NB4 (cell line): ENCODE measurements at places on chromosomes 4 and X.

- no peak for DNase-seq
These were observed 184.7 kb downstream of the KCNIP4 start for GRCh38 chr4:21763855-21764254.

DNA sequence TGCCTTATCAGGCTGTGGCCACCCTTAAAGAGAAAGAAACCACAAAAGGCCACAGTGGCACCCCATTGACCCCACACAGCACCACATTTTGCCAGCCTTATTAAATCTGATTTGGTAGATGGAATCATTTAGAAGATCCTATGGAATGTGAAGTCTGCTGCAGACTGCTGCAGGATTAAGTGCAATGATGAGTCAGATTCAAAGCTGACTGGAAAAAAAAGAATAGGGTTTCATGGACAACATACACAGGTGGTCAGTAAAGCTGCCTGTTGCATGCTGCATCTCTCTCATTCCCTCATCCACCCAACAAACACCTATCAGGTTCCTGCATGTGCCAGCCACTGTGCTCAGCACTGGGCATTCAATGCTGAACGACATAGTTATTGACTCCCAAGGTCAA is 56.6 kb downstream of the CHST7 start:
- DNase-seq: no peak

DNA sequence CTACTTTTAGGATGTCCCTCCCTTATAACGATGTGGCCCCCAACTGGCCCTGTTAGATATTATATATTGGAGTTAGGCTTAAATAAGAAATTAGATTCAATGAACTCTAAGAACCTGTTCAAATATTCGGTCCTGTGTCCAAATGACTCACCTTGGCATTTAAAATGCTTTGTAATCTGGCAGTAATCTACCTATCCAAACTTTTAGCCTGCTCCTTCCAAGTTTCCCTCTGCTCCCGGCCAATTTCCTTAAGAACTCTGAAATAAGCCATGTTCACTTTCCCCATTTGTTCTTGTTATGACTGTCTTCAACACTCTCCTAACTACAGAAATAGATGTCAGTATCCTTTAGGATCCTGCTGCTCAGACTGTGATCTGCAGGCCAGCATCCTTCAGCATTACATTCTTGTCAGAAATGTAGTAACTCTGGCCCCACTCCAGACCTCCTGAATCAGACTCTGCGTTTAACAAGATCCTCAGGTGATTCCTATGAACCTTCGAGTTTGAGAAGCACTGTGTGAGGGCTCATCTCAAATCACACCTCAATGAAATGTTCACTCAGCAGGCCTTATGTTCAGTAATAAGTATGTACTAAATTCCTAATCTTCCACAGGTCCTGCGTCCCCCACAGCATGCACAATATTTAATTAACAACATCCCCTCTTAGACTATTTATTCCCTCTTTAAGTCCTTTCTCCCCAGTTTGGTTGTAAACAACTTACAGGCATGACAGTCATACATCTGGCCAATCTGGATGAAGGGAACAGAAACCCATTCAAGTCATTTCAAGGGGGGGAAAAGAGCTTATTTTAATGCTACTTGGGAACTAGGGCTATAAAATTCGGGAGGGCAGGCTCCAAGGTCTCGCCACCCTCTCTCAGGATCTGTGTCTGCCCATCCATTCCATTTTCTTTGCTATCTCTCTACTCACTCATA is 3.0 kb downstream of the ATP8A1 start:
- no peak for DNase-seq

GRCh38 chr4:185966997-185967775 is 101.8 kb upstream of the TLR3 start:
- no peak for DNase-seq

DNA sequence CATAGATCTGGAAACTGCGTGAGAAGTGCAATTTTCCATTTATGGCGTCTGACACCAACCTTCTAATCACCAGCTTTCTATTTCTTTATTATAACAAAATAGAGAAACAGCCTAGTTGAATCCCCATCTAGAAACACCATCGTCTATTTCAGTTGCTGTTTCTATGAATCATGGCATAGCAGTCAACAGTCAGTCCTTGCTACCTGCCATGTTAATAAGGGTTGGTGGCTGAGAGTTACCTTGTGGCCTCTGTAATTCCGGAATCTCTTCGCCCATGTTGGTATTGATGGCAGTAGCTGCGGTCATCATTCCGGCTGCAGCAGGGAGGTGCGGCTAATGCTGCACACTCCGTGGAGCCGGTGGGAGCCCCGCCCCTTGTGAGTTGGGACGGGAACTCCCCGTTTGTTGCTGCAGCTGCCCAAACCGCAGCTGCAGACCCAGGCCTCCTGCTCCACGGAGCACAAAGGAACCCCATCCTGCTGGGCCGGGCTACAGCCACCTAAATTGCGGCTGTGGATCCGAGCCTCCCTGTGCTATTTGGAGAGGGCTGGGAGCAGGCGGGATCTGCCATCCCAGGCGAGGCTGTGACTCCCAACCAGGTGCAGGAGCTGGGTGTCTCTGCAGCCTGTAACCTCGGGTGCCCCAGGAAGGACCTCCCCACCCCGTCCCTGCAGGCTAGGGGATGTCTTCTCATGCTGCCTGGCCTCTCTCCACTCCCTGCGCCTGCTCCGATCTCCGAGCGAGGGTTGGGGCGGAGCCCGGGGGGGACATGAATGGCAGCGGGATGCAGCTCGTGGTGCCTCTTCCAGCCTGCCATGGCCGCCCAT is 115.4 kb upstream of the STK26 start:
- no peak for DNase-seq

DNA sequence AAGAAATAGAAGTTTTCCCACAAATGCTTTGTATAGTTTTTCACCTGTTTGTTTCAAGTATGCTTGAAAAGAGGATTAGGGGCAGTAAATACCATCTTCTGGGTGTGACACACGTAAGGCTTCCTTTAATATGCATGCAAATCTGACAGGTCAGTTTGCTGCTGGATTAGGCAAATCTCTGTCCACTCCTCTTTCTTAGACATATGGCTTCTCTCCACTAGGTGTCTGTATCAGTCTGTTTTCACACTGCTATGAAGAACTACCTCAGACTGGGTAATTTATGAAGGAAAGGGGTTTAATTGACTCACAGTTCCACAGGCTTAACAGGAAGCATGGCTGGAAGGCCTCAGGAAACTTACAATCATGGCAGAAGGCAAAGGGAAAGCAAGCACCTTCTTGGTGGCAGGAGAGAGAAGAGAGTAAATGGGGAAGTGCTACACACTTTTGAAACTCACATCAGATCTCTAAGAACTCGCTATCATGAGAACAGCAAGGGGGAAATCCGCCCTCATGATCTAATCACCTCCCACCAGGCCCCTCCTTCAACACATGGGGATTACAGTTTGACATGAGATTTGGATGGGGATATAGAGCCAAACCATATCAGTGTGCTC is 66.9 kb downstream of the TAB3 start:
- DNase-seq: peak; percentile 7

DNA sequence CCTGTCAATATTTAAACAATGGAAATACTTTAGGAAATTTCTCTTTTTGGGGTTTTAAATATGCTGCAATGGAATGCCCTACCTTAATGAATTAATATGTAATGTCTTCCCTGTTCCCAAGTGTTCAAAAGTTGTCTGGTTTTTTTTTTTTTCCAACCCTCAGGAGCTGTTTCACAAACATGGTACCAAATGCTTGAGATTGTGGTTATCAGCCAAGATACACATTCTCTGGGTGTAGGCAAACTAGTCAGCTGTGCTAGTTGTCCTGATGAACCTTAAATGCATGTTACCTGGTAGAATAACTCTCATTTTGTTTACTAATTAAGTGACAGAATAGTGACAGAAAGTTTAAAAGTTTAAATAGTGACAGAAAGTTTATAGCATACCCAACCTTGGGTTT is 50.7 kb downstream of the FHL1 start:
- DNase-seq: no peak

- no peak for DNase-seq
These were observed 12.7 kb upstream of the MAEA start for GRCh38 chr4:1276984-1277383.

- DNase-seq: no peak
These were observed 79.4 kb upstream of the TTC29 start for GRCh38 chr4:147025042-147025441.

- no peak for DNase-seq
These were observed 114.2 kb downstream of the PPARGC1A start for GRCh38 chr4:23775694-23776093.

DNA sequence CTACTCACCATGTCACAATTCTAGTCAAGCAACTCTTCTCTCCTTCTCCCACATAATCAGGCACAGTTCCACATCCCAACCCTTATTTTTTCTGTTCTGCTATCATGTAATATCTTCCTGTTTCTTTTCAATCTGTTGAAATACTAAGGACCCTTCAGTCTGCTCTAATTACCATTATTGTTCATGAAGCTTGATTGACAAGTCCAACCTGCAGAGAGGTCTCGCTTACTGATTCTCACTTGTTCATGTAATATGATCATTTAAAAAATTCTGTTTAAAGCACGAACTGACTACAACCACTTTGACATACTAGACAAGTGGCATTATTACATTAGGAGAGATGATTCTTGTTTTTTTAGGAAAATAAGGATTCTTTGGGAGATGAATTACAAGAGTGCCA is 108.6 kb upstream of the MAD2L1 start:
- no peak for DNase-seq

DNA sequence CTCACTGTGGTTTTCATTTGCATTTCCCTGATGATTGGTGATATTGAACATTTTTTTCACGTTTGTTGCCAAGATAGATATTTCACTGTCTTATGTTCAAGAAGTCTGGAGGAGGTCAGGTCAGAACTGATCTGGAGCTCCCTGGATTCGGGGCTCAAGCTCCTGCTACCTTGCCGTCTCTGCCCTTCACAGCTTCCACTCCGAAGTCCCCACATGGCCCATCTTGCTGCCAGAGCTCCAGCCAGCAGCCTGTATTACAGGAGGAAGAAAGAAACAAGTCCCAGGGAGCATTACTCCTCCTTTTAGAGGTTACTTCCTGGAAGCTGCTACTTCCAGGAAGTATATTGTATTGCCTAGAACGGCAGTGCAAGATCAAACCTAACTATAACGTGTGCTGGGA is 17.9 kb upstream of the CDKN2AIP start:
- no peak for DNase-seq

GRCh38 chr4:76881375-76881774 is 16.6 kb downstream of the SOWAHB start:
- no peak for DNase-seq

- DNase-seq: no peak
These were observed 161.6 kb downstream of the NPNT start for GRCh38 chr4:106056914-106057313.

- DNase-seq: no peak
These were observed 50.4 kb downstream of the SPRY1 start for GRCh38 chr4:123446865-123447474.

DNA sequence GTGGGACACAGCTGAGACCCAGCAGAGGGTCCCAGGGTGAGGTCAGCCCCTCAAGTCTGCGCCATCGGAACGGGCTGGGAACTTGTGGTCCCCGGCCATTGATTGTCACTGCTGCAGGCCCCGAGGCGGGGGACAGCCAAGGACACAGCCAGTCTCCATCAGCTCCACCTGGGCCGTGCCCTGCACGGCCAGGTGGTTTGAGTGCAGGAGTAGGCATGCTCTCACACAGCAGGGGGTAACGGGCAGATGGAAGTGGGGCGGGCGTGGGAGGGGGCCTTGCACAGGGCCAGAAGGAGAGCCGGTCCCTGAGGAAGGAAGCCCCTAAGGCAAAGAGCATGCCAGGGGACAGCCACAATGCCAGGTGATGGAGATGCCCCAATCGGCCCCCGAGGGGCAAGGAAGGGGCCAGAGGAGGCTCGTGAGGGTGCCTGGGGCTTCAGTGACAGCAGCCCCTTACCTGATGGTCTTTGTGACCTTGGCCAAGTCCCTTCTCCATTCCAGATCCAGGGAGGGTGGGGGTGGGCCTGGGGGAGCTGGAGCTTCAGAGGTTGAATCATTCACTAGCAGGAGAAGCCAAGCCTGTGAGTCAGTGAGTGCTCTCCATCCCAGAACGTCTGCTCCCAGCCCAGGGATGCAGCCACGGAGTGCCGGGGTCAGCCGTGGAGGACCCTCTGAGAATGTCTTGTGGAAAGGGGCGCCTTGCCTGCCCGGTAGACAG is 2.3 kb downstream of the ATP2B3 start:
- DNase-seq: no peak

- no peak for DNase-seq
These were observed 132.8 kb upstream of the S100G start for GRCh38 chrX:16517039-16517605.

GRCh38 chr4:184807256-184807655 is 18.5 kb downstream of the ACSL1 start:
- no peak for DNase-seq

GRCh38 chrX:13983734-13984133 is 46.0 kb downstream of the GEMIN8 start:
- peak; percentile 27 for DNase-seq

DNA sequence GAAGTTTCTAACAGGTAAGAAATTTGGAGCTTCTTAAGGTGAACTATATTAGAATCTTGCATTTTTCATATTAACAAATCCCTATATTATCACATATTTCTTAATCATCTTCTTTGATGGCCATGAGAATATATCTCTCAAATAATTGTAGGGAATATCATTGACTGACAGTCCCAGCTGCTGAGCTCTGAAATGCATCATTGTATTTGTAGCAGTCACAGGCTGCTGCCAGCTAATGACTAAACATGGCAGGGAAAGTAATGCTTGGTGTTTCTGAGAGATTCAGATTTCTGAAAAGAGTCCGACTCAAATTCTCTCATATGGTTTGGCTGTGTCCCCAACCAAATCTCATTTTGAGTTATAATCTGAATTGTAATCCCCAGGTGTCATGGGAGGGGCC is 171.9 kb downstream of the TRAM1L1 start:
- no peak for DNase-seq

DNA sequence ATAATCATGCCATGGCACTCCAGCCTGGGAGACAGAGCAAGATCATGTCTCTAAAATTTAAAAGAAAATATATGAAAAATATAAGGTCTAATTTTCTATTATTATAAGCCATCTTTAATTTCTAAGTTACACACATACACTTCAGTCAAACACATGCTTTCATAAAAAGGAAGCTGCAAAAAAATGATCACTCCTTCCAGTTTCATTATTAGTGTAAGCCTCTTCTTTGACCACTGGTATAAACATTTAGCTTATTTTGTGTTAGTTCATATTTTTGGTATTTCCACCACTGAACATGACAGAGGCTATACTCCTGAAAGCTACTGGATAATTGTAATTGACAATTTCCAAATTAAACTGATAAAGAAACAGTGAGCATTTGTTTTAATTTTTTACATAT is 163.3 kb upstream of the USP38 start:
- no peak for DNase-seq

- no peak for DNase-seq
These were observed 18.0 kb downstream of the RPS6KA3 start for GRCh38 chrX:20248592-20249192.

DNA sequence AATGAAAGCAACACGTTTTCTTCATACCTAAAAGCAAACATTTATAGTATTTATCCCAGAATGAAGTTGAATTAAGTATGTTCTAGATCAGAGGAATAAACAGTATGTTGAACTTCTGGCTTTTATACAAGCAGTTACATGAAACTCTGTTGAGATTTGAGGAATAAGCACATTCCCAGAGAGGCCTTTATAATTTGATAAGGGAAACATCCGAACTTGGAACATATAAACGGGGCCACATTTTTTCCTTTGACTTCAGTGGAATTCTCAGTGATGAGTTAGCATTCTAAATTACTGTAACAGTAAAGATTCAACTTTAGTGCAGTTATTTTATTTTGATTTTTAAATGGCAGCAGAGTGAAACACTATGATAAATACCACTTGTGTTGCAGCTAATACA is 119.5 kb downstream of the GLRA3 start:
- no peak for DNase-seq
